ENCODE measurements at places on chromosomes 6 and 20.

- DNase-seq = no peak
These were observed 36.1 kb downstream of the DSE start for GRCh38 chr6:116406678-116407345.

GRCh38 chr6:21003780-21004541, 469.7 kb downstream of the CDKAL1 start:
- peak; percentile 48 for DNase-seq

GRCh38 chr20:63160641-63161175, 55.2 kb downstream of the YTHDF1 start:
- DNase-seq = no peak

DNA sequence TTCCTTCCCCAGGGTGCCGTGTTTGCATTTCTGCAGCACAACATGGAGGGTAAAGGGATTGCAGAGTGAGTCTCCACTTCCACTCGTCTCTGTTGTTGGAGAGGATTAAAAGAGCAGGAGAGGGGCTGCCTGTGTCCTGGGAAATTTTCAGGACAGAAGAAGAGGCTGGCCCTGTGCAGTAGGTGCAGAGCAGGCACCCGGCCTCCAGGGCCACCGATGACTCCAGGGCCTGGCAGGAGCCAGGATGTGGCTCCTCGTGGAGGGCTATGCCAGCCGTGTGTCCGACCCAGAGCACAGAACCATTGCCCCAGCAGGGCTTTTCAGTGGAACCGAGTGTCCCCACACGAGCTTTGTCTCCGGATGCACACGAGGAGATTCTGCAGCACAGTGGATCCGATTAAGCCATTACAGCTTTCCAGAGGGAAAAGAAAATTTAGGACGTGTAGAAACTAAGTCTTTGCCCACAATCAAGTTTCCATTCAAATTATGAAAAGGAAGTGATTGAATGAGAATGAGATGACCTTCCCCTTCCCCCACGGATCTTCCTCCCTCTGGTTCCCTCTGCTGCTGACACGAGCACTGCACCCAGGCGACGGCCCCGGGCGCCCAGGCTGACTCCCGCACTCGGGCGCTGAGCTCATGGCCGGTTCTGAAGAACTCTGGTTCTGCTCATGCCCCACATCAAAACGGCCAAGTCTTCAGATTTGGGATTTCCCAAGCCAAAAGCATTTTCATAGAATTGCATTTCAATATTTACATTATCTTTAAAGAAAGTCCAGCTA, 43.1 kb upstream of the UNC93A start:
- DNase-seq = no peak

DNA sequence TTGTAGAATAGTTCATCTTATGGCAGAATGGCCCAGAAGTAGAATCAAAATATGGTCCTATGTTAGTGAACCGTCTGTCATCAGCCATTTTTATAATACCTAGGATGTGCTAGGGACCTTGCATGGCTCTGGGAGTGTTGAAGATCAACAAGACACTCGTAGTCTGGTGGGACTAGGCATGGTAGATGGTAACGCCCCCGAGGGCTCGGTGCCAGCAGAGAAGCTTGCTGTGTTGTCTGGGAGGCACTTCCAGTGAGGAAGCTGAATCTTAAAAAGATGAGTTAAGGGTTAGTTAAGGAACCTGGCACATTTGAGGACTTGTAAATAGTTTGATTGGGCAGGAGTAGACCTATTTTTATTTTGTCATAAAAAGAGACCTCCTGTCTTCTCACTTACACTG, 82.4 kb downstream of the MAP3K4 start:
- no peak for DNase-seq

- no peak for DNase-seq
These were observed 266.5 kb downstream of the C6orf118 start for GRCh38 chr6:165042912-165043311.

DNA sequence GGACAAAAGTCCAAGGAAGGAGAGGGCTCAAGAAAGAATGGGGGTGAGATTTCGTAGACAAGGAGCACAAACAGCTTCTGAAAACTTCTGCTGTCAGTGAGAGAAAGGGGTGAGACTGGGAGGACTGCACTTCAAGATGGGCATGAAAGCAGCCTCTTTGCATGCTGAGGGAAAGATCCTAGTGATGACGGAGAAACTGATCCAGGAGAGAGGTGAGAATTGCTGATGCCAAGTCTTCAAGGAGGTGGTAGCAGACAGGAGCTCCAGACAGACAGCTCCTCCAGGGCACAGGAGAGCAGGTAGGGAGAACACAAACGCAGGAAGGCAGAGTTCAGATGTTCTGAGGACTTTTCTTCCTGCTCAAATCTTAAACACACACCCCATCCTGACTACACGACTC, 303.9 kb downstream of the GMDS start:
- no peak for DNase-seq

DNA sequence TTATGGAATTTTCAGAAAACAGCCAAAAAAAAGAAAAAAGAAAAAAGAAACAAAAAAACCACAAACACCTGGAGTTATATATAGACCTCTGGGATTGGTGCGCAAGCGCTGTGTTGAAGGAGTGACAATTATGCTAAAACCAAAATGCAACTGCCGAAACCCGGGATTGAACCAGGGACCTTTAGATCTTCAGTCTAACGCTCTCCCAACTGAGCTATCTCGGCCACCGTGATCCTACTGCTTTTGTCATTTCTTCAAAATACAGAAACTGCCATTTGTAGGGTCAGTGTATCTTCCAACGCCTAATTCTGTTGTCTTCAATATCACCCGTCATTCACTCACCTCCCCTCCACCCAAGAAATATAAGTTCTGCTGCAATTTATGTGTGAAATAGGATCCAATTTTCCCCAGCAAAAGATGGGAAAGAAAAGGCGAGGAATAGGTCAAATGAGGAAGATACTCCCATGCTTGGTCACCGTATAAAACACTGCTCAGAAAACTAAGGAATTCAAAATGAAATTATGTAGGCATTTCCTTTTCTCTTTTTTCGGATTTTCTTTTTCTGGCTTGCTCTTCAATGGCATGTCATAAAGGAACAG, 116.0 kb downstream of the TRIM27 start:
- peak; percentile 57 for DNase-seq
